ENCODE measurements at places on chromosomes 12 and 14. TPM values are rescaled to one million over a fixed set of nuclear protein-coding genes. Genes with fewer than 3 reads are reported as not detected.

- DNase-seq: no peak
Observed at GRCh38 chr12:120079411-120080400, 36.8 kb downstream of the RAB35 start.

DNA sequence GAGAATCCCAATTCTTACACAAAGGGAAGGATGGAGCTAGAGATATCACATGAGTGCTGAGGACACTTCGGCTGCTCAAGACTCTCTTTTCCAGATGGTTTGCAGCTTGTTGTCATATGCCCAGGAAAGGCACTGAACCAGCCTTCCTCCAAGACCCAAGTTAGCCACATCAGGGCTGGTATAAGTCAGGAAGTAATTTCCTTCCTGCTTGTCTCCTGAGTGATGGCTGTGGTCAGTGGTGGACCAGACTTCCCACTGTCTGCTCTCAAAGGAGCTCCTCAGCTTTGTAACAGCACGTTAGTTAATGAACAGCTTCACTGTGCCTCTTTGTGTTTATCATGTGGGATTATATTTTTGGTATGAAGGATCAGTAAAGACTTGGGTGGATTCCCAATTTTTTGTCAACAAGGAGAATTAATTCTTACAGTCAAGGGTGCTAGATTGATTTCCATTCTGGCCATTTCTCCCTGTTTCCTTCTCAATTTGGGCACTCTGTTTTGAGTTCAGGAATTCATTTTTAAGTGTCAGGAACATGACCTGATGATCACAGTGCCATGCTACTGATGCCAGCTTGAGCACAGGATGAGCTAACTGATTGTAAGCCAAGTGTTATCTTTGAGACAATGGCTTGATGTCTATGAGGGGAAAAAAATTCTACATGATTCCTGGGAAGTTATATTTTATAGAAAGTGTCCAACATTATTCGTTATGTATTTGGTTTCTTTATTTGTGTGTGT is 145.8 kb downstream of the GCH1 start:
- no peak for DNase-seq

DNA sequence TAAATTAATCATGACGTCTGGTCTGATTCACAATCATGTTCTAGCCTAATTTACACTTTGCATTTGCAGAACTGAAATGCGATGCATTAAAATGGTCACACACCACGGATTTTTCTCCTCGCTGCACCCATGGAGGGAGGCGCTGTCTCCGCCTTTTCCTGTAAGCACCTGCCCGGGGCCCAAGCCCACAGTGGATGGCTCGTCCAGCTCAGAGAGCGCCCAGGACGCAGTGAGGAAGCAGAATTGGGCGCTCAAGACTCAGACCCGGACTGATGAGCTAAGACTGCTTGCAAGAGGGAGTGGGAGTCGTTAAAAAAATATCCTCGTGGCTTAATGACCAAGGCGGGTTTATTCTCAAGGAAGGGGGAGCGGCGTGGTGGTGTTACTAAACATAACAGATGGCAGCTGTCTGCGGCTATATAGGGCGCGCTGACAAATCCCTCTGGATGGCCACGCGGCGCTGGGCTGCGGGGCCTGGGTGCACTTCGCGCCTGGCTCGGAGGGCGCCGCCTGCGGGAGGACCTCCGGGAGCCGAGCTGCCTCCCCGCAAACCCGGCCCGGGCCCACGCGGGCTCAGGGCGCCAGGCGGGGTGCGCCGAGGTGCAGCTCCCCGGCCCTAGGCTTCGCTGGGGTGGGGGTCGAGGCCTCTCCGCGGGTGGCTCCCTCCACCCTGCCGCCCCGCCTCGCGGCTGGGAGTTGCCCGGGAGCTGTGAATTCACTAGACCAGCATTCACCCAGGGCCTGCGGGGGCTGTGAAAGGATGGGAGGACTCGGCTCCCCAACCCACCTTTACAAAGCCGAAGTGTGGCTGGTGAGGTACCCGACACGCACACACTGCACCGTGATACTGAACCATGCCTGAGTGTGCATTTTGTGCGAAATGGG is 78.7 kb downstream of the PPM1A start:
- DNase-seq: peak; percentile 60

GRCh38 chr14:78399316-78399889 is 229.2 kb downstream of the NRXN3 start:
- DNase-seq: no peak

DNA sequence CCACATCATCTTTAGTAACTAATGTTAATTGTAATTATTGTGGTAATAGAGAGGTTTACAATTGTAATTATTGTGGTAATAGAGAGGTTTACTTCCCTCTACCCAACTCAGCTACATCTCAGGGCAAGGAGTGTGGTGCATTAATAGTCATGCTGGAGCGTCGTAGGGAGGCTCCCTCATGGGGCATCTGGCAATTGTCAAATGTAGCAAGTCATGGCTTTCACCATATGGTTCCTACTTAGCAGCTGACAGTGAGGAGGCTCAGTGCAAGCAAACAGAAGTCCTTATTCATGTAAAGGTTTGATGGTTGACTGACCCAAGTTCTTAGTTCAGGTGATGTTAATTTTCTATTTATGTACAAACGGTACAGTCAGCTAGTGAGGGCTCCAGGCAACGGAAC is 1012.0 kb downstream of the FLRT2 start:
- DNase-seq: no peak

- no peak for DNase-seq
Observed at GRCh38 chr12:83859021-83859420, 1053.6 kb downstream of the SLC6A15 start.

DNA sequence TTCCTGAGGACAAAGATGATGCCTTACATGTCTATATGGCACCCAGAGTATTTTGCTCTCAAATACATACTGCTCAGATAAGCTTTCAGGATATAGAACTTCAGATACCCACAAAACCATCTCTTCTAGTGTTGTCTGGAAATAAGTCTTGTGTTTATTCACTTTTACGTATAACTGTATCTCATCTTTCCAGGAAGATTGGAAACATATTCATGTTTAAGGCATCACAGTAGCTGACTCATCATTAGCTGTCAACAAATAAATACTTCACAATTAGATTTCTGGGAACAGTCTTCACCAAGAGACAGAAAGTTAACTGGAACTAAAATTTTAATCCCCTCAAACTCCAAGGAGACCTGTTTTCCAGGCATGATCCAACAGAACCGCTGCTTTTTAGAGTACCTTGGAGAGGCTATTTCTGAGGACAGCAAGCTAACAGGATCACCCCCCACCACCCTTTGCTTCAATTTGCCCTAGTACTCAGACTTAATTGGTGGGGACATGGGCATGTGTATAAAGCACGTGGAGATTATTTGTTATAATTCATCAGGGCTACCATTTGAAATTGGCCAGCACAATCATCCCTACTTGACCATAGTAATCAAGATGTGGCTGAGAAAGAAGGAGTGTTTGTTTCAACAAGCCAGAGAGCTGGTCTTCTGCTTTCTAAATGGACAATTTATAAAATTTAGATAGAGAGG is 129.3 kb upstream of the HIF1A start:
- no peak for DNase-seq

DNA sequence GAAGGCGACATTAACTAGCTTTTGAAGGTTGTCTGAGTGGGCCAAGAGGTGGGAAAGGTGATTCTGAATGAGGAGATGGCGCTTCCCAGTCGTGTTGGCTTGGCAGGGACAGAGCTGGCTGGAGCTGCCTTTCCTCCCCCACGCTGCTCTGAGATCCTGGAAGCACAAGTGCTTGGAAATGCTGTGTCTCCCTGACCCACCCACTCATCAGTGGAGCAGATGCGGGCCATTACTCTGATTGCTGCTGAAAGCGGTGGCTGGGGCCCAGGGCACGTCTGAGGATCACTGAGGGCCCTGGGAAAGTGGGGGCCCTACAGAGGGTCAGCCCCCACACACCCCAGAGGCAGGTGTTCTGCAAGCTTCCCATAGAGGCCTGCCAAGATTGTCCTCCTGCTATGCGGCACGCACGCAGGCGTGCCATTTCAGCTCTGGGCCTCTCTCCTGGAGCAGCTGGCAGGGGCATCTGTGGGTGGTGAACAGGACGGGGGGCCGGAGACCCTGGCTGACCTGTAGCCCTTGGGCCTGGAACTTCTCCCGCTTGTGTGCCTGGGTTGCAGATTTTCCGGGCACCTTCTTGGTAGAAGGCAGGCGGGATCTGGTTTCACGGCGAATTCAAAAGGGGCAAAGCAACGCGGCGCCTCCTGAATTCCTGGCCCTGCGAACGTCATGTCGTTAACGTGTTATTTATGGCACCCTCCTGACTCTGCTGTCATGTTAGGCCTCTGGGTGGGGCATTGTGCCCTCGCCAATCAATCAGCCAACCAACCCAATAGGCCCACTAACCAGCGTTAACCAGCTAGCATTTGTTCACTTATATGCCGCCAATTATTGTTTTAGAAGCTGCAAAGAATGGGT is 133.8 kb upstream of the TBX3 start:
- no peak for DNase-seq

GRCh38 chr14:37618498-37619028 is 23.1 kb downstream of the TTC6 start:
- no peak for DNase-seq

GRCh38 chr12:57296291-57296690 is 45.3 kb upstream of the STAC3 start:
- no peak for DNase-seq

DNA sequence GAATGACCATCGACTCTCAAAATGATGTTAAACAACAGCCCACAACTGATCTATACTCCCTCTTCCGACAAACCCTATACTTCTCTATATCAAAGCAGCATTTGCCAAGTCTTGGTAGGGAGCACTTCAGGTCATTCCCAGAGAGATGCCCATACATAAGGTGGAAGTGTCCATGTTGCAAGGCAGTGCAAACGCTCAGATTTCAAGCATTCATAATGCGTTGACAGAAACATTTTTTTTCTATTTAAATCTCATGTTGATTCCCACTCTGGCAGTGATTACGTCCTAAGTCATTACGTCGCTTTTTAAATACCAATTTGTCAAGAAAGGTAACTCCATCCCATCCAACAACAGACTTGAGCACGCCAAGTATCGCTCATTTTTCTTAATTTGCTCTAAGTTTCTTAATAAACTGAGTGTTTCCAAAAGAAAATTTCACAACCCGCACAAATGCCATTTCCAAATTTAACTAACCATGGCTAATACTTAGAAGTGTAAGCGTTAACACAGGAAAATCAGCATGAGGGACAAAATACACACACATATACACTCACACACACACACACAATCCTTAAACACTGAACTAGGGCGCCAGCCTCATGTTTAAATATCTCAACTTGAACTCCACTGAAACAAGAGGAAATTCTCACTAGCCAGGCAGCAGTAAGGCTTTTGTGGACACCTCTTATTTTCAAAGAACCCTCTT is 1.1 kb downstream of the GXYLT1 start:
- no peak for DNase-seq

ARMH4 gene
- total RNA-seq: not detected

NYNRIN gene
- 9.1 TPM for total RNA-seq

C12orf50 gene
- total RNA-seq: not detected

ERC1 gene
- 23.5 TPM for total RNA-seq
